Fibroblast of the conjunctiva (primary cell): ENCODE measurements at places on chromosomes 5 and 9.

- no peak for DNase-seq
Observed at GRCh38 chr5:142794537-142794936, 24.4 kb downstream of the ARHGAP26 start.

DNA sequence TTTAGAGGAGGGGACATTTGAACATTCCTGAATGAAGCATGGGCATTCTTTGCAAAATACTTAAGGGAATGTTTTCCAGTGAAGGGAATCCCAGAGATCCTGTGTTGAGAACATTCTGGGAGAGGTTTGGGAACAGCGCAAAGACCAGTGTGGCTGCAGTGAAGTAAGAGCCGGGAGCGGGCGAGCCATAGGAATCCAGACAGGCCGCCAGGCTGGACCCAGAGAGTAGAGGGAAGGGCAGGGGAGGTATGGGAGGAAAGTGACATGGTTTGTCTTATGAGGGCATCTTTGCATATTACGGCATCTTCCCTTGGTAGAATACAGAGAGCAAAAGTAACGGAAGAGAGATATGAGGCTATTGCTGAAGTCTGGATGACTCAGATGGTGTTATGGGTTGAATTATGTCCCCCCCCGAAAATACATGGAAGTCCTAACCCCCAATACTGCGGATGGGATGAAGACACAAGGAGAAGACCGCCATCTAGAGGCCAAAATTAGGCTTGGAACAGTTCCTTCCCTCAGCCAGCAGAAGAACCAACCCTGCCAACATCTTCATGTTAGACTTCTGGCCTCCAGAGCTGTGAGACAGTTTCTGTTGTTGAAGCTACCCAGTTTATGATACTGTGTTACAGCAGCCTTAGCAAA lies 268.2 kb downstream of the MAST4 start:
- no peak for DNase-seq

DNA sequence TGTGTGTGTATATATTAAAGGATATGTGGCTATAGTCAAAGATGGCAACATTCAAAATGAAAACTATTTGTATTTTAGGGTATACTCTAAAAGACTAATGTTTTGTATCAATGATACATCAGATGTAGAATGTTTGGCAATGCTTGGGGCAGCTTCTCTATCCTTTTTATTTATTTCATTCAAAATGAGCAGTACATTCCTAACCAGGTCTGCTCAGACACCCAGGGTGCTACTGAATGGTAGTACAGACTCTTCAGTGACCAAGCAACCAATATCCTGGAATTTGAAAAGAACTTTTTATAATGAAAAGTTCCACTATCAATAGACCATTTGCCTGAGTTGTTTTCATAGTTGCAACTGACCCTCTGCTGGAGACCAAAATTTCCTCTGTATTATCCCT lies 23.9 kb downstream of the MEGF9 start:
- no peak for DNase-seq

GRCh38 chr5:65825408-65826328 lies 100.7 kb upstream of the ERBIN start:
- DNase-seq, result no peak

DNA sequence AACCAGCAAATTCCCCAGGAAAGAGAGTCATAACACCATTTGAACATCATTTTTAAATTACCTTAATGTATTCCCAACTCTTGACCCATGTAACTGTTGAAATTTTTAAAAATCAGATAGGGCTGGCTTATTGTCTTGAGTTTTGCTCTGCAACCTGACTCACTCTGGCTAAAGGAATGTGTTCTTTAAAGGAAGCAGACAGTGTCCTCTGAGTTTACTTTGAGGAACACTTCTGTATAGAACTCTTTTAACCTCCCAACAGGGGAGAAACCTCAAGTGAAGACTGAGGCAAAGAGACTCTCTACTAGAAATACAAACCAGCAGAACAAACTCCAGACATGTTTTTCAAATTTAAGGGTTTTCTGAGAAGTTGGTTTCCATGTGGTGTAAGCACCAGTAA lies 248.9 kb downstream of the CWC27 start:
- DNase-seq, result no peak

DNA sequence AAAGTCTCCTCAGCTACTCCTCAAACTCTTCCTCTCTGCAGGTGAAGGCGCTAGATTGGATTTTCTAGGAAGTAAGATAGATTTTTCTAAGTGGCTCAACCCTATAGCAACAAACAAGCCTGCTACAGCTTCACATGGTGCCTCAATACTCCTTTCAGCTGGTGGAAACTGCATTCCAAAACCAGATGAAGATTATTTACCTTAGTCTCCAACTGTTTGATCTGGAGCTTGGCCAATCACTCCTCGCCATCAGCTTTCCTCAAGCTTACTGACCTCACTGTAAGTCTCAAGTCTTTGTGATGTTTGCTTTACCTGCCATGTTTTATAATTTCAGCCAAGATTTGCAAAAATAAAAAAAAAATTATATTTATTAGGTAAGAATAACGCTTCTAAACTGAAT lies 622.4 kb downstream of the CHSY3 start:
- no peak for DNase-seq

GRCh38 chr9:9284201-9284600 lies 1328.6 kb downstream of the PTPRD start:
- DNase-seq, result no peak

DNA sequence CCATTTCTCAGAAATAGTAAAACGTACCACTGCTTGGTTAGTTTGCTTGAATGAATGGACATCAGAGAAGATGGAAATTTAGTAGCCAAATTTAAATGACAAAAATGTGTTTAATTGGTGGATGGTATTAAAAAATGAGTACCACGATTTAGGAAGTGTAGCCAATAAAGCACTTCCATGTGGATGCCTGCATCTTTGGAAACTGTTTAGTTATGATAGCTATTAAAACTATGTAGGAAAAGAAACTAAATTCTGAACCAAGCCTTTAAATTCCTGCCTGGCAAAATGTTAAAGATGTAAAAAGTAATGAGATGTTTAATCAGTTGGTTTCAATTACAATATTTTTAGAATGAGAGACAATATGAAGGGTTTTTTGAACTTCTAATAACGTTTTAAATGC lies 94.8 kb downstream of the NUDT12 start:
- no peak for DNase-seq

DNA sequence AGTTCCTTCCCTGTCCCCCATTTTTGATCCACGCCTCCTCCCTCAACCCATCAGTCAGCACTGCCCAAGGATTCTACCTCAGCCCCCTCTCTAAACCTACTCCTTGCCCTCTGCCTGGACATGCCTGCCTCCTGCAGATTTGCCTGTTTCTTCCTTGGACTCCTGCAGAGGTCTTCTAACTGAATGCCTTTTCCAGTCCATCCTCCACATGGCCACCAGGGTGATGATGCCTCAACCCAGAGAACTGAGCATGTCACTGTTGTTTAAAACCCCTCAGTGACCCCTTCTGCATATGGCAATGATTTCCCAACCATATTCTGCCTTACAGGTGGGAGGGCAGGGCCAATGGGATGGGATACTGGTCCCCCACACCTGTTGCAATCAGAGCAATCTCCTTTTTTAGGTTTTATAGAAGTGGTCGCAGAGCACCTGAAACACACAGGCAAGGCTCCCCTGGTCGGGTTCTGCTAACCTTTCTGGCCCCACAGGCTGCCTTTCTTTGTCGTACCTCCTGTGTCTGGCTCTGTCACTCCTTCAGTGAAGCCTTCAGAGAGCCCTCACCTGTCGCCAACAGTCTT lies 9.3 kb downstream of the PHYKPL start:
- DNase-seq, result no peak
